Stimulated activated CD8-positive, alpha-beta memory T cell treated with anti-CD3 and anti-CD28 coated beads, Interleukin-15, amount 100 ng/mL, for 1 hour (primary cell): ENCODE measurements at places on chromosomes 5 and 9.

- no peak for DNase-seq
Measured at GRCh38 chr5:14721990-14722656, 57.6 kb downstream of the OTULIN start.

GRCh38 chr5:97489010-97489840, 306.2 kb upstream of the RIOK2 start:
- no peak for DNase-seq

DNA sequence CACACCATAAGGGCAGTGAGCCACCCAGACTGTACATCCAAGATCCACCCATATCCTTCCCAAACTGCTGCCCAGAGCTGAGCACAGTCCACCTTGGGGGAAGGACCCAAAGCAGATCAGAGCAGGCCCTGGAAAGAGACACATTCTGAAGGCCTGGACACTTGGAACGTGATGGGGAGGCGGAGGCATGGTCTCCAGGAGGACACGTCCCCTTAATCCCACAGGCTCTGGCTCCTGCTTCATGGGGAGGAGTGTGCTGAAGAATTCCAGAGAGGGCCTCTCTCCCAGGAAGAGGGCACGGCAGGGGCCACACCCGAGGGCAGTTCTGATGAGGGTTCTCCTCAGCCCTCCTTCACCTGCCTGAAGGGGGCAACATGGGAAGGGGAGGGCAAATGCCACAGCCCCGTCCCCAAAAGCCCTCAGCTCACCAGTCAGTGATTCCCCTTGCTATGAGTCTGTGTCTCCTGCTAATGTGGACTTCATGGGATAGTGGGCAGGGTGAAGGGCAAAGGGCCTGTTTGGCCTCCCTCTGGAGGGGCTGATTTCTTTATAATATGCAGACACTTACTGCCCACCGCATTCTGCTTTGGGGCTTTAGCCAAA, 276.8 kb downstream of the ENC1 start:
- no peak for DNase-seq

DNA sequence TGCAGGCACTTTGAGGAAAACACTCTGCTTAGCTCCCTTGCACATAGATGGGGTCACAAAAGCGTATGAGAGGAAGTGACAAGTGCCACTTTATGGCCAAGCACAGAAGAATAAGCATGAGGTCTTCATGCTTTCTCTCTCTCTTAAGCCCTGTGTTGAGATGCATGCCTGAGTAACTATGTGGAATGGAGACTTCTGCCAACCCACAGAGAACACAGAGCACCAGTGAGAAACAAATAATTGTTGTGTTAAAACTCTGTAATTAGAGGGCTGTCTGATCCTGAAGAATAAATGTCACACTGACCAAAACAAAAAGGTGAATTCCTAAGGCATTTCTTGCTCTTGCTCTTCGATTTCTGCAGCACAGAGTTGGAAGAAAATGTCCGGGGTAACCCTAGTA, 488.5 kb downstream of the CTNND2 start:
- no peak for DNase-seq

GRCh38 chr5:9440517-9440916, 105.4 kb downstream of the SEMA5A start:
- no peak for DNase-seq

- DNase-seq: no peak
Measured at GRCh38 chr9:137145731-137146526, 7.0 kb downstream of the GRIN1 start.

DNA sequence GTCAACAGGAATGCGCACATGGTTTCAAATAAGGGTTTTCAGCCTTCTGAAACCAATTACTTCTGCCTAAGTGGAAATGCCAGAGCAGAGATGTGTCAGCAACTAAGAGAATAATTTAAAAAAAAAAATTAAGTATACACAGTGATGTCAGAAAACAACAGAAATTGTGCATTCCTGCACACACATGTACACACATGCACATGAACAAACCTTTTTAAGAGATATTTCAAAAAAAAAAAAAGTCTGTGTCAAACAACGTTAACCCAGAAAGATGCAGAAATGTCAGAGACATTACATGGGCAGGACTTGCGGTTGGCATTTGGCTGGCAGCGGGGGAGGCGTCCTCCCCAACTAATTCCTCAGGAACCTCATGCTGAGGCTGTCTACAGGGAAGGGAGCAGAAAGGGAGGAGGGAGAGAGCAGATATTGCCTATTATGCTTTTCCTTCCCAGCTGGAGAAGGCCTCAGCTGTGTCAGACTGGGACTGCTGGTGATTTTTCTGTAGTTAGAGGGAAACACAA, 536.9 kb upstream of the WWC1 start:
- DNase-seq: no peak

DNA sequence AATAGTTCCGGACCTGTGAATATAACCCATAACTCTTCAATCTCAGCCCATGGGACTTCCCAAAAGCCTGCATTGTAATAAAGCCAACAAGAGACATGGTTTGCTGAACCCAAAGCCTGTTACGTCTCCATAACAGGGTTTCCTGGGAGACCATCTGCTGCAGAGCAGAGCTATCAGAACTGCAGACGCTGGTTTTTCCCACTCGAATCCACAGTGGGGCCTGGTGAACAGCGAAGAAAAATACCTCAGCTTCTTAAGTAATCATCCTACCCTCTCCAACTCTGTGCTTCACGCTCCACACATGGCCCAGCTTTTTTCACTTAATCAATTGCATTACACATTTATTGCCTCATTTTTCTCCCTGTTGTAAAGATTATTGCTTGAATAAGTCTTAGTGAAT, 409.5 kb upstream of the GRIA1 start:
- DNase-seq: no peak

DNA sequence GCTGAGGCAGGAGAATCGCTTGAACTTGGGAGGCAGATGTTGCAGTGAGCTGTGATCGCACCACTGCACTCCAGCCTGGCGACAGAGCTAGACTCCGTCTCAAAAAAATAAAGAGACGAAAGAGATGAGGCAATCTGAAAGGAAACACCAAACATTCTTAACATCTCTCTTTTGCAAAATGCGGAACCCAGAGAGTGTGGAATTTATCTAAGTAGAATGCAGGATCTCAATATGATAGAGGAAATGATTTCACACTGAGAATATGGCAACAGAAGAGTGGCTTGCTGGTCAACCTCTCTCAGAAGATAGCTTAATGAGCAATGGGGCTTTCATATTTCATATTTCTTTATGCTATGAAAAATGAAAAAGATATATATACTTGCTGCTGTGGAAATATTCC, 33.4 kb upstream of the PCA3 start:
- DNase-seq: no peak

GRCh38 chr5:136033848-136034247, 5.1 kb downstream of the TGFBI start:
- no peak for DNase-seq

DNA sequence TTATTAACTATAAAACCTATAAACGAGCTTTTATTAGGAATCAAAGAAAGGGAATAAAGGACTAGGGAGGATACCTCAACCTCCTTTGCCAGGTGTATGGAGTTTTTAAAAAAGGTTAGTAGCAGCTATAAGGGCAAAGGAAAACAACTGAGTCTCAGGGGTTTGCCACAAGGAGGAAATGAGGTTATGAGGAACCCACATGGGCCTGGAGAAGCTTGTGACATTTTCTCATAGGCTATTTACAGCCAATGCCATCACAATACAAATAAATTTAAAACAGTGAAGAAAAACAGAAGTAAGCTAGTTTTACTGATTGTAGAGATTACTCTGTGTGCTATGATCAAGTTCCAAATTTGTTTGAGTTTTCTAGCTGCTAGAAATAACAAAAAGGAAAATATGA, 92.6 kb downstream of the CDKN2A start:
- DNase-seq: no peak

GRCh38 chr9:123620239-123620638, 264.2 kb downstream of the CRB2 start:
- DNase-seq: no peak

GRCh38 chr5:116343961-116344360, 230.7 kb downstream of the SEMA6A start:
- no peak for DNase-seq

DNA sequence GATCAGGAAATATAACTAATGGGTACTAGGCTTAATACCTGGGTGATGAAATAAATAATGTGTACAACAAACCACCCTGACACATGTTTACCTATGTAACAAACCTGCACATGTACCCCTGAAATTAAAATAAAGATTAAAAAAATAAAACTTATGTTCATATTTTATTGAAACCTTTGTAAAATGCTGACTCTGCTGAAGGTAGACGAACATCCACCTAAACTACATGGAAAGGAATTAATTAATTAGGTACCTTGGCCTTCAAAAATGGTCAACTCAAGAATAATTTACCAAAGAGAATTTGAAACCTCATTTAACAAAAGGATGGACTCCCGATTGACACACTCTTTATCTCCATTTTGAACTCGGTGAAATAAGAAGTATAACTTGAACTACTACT, 152.3 kb upstream of the OR13F1 start:
- no peak for DNase-seq

DNA sequence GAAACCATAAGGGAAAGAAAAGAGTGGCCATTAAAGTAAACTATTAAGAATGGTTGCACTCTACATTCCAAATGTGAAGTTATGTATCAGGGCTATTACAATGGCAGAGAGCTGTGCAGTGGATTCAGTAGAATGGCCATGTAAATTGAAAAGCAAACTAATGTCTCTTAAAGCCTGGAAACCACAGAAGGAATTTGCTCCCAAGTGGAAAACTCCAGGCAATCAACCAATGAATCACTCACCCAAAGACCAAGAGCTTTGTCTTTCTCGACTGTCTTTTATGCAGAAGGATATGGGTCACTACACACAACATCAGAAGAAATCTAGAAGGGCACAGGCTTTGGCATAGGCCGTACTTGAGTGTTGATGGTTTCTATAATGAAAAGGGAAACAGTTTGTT, 114.9 kb downstream of the TLE1 start:
- no peak for DNase-seq

DNA sequence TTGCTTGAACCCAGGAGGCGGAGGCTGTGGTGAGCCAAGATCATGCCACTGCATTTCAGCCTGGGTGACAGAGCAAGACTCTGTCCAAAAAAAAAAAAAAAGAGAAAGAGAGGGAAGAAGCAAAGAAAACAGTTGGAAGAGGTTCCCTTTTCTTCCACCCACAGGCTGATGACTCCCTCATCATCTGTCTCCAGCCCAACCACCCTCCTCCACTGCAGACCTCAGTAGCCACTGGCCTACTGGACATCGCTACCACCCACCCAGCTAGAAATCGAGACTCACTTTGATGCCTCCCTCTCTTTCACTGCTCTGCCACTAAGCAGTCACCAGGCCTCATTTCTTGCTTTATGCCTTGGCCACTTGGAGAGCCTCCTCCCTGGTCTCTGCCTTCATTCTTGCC, 71.2 kb downstream of the NIPSNAP3B start:
- DNase-seq: no peak

- DNase-seq: no peak
Measured at GRCh38 chr5:32687499-32687831, 23.7 kb upstream of the NPR3 start.

DNA sequence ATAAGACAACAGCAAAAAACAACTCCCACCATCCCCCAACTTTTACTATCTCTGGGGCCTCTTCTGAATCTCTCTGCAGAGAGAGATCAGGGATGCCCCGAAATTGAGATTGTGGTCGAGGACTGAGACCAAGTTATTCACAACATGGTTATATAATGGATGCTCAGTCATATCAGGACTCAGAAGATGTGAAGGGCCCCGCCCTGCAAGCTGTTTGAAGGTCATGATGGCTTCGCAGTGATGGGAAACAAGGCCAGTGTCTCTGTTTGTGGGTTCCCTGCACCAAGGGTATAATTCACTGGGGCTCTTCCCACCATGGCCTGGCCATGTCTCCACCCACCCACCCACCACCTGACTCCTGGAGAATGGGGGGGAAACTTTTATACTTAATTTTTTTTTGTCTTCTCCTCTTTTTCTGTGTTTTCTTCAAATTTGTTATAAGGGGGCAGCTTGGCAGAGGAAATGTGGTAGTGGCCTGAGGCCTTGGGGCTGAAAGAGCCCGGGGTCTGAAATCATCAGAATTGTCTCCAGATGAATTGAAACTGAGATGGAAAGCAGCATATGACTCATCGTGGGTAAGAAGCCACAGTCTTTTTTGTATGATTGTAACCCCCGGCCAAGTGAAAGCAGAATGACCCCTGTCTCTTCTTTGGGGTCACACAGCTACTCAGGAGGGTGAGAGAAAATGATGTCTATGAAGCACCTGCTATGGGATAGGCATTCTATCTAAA, 15.0 kb upstream of the TEX48 start:
- DNase-seq: no peak

DNA sequence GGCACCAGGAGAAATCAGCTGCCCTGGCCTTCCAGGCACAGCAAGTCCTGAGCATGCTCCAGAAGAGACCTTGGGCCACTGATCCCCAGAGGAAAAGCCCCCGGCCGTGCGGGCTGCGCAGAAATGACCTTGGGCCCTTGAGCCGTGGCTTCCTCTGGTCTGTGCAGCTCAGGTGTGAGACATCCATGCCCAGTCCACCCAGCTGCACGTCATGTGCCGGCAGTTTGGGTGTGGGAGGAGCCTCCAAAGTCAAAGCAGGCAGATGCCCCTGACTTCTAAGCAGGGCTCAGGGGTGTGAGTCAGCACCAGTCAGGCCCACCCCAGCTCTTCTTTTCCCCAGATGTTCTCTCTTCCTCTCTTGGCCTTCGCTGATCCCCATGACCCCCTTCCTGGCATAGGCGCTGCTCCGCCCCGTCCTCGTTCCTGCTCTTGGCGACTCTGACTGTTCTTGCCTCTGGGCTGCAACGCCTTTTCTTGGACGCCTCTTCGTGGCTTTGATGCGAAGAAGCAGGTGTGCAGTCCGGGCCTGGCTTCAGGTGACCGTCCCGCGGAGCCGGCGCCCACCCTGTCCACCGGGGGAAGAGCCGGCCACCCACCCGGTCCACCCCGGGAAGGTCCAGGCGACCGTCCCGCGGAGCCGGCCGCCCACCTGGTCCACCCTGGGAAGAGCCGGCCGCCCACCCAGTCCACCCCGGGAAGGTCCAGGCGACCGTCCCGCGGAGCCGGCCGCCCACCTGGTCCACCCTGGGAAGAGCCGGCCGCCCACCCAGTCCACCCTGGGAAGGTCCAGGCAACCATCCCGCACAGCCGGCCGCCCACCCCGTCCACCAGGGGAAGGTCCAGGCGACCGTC, 5.9 kb upstream of the QSOX2 start:
- DNase-seq: no peak

- no peak for DNase-seq
Measured at GRCh38 chr9:88993871-88994460, 2.7 kb downstream of the S1PR3 start.

DNA sequence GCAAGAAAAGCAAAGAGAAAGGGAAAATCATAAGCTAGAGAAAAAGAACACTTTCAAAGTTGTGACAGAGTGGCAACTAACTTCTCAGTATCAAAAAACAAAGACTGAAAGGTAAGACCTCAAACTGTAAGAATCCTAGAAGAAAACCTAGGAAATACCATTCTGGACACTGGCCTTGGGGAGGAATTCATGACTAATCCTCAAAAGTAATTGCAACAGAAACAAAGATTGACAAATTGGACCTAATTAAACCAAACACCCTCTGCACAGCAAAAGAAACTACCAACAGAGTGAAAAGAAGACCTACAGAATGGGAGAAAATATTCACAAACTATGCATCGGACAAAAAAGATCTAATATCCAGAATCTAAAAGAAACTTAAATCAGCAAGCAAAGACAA, 79.1 kb downstream of the FEM1C start:
- no peak for DNase-seq

- DNase-seq: no peak
Measured at GRCh38 chr9:70413464-70413798, 1.0 kb downstream of the KLF9 start.
